ENCODE measurements at places on chromosomes 6 and 20.

DNA sequence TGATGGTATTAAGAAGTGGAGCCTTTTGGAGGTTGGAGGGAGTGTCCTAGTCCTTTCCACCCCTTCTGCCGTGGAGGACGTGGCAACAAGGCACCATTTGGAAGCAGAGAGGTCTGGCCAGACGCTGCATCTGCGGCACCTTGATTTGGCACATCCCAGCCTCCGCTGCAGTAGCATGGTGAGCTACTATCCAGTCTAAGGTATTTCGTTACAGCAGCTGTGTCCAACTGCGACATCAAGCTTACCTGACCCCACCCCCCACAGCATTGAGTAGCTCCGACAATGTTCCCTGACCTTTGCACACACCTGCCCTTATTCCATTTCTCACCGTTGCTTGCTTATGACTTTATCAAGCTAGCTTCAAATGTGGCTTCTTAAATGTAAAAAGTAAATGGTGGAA, 29.8 kb upstream of the SYNJ2 start:
- no peak for DNase-seq

- DNase-seq: no peak
These were observed 861.1 kb downstream of the DHX35 start for GRCh38 chr20:39823224-39823623.

DNA sequence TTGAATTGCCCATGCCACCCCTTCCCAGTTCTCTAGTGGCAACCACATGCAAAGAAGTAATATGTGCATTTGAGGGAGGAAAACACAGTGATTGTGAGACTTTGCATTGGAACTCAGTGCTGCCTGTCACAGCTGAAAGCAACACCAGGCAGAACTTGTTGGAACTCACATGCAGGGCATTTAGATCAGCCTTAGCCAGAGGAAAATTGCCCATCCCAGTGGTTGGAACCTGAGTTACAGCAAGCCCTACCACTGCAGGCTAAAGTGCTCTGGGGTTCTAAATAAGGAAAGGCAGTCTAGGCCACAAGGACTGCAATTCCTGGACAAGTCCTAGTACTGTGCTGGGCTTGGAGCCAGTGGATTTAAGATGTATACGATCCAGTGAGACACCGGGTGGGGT, 245.3 kb upstream of the UFL1 start:
- DNase-seq: no peak

GRCh38 chr20:44217342-44218092, 6.9 kb upstream of the OSER1 start:
- no peak for DNase-seq

DNA sequence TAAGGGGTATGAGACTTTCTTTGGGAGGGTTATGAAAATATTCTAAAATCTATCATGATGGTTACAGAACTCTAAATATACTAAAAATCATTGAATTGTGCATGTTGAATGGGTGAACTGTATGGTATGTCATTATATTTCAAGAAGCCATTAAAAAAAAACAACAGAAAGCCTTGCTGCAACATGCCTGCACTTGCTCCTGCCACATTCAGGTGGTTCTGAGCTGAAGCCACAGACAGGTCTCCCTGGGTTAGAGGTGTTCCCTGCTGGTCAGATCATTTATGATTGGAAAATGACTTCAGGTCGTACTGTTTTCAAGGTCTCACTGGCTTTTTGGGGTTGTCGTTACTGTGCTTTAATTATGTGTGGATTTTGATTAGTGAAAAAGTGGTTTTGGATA, 13.3 kb downstream of the GMPR start:
- DNase-seq: no peak

DNA sequence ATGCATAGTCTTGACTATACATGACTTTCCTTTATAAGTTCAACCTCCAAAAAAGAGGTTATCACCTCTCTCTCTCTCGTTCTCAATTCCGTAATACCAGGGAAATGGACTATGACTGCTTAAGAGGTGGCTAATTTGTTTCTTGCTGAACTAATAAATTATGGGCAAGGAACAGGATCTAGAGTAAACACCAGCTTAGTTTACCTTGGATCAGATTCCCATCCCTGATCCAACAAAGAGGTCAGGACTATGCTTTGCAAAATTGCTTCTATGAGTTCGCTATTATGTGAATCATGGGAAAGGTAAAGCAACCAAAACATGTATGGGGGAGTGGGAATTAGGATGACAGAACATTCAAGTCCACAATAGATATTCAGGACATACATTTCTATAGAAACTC, 630.7 kb downstream of the HACE1 start:
- no peak for DNase-seq

GRCh38 chr6:79084693-79085092, 6.6 kb upstream of the PHIP start:
- DNase-seq: no peak

DNA sequence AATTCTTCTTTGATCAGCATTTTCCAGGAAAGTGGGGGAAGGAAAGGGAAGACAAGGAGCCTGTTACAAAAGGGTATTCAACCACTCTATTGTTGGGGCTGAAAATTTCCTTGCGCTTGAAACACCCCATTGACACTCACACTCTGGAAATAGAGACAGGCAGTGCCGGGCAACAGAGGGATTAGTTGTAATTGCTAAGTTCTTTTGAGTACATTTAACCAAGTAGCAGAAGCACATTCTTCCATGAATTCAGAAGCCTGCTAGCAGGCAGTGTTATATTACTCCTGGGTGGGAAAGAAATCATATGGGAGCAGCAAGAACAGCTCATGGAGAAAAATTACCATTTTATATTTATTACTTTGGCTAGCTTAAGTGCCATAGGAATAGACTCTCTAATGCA, 745.5 kb downstream of the C6orf118 start:
- no peak for DNase-seq

GRCh38 chr6:166419286-166419685, 36.5 kb upstream of the MPC1 start:
- DNase-seq: peak; percentile 40

DNA sequence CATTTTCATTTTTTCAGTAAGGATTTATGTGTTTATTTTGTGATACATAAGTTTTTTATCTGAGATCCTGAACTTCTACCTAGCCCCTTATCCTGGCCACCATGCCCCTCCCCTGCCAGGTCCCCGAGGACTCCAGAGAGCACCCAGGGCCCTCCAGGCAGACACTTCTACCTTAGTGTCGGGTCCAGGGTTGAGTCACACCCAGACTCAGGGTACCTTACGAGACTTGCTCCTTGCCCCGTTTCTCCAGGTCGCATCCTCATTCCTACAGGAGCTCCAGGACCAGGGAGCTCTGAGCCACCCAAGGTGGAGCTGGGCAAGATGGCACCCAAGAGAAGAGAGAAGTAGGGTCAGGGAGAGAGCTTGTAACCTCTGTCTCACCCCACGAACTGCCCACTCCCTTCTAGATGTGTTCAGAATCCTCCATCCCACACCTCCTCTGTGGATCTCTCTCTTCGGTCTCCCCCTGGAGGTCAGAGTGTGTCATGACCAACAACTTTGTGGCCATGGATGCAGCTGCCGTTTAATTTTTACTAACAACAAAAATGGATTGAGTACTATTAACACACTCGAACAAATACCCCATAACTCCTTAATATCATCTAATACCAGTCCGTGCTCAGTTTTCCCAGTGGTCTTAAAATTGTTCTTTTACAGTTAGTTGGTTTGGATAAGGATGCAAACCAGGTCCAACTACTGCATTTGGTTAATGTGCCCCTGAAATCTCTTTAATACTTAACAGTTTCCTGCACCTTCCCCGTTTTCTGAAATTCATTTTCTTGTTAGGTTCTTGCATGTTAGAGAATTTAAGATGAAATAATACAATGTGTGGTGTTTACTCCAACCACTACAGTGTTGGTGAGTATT, 130.6 kb upstream of the INSM1 start:
- DNase-seq: no peak

DNA sequence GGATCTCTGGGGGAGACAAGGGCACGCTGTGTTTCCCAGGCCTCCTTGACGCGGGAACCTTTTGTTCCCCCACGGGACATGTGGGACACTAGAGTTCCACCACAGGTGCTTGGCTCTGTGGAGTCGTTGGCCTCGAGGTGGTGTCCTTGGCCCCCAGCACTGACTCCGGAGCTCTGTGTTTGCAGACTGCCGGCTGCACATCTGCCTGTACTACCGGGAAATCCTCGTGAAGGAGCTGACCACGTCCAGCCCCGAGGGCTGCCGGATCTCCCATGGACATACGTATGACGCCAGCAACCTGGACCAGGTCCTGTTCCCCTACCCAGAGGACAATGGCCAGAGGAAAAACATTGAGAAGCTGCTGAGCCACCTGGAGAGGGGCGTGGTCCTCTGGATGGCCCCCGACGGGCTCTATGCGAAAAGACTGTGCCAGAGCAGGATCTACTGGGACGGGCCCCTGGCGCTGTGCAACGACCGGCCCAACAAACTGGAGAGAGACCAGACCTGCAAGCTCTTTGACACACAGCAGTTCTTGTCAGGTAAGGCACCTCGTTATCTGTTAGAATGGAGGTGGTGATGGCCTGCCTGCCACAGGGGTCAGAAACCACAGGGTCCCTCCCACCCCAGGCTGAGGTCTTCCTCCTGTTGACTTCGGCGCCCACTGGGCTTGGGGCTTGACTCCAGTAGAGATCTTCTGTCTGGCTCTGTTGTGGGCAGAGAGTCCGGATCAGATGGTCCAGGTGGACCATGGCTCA, 9.9 kb downstream of the IRF4 start:
- no peak for DNase-seq

GRCh38 chr6:138869398-138869797, 73.5 kb downstream of the ECT2L start:
- DNase-seq: no peak

DNA sequence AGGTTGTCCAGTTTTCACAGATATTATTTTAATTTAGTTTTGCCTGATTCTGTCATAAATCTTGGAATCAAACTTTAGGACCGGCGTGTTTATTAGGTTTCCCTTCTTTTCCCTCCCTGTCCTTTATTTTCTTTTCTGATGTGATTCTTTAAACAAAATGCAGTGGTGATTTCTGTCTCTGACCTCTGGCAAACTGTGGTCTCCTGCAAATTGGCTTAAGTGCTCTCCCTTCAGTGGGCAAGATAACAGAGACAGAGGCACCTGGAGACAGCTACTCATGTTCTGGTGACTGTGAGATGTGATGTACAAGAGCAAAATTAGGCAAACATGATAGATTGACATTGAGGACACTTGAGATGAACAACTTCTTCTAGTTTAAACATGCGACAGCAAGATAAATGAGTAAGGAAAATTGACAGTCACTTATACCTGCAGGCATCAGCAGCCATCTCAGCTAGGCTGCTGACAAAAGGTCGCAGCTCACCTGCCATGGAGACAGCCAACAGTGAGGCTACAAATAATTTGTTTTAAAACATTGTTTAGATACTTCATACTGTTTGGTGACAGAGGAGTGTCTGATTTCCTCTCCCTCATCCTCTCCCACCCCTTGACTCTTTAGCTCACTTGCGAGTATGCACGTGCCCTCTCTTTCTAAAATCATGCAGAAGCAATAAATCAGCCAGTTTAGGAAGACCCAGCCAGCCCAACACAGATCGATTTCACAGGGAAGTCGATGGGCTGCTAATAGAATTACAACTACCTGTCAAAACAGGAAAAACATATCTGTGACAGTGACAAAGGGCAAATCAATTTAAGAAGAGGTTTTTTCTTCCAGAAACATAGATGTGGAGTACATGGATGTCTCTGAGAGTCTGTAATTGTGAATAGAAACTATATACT, 63.4 kb upstream of the MAP3K7 start:
- DNase-seq: no peak

DNA sequence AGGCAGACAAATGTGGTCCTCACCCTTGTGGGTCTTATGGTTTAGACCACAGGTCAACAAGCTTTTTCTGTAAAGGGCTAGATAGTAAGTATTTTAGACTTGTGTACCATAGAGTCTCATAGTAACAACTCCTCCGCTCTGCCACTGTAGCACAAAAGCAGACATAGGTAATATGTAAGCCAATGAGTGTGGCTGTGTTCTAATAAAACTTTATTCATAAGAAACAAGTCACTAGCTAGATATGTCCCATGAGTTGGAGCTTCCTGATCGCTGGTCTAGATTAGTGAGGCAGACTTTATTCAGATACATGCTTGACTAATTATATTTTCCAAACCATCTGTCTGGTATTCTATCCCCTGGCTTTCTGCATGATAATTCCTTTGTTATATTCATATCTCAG, 196.4 kb upstream of the TSHZ2 start:
- no peak for DNase-seq

DNA sequence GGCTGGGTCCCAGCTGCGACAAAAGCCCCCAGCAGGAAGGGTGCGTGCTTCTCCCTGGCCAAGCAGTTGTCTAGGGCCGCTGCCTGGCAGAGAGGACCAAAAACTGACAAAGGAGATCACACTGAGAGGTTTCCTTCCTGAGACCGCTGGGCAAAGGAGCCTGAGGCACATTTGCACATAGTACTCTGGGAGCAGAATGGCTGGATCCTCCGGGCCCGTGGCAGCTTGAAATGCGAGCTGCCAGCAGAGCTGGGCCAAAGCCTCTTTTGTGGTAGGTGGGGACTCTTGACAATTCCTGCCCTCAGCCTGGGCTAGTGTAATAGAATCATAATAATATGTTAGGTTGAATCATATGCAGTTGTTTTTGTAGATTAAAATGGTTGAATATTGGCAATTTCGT, 33.1 kb upstream of the RNF8 start:
- DNase-seq: no peak

GRCh38 chr6:37700620-37700973, 2.9 kb upstream of the MDGA1 start:
- DNase-seq: no peak

DNA sequence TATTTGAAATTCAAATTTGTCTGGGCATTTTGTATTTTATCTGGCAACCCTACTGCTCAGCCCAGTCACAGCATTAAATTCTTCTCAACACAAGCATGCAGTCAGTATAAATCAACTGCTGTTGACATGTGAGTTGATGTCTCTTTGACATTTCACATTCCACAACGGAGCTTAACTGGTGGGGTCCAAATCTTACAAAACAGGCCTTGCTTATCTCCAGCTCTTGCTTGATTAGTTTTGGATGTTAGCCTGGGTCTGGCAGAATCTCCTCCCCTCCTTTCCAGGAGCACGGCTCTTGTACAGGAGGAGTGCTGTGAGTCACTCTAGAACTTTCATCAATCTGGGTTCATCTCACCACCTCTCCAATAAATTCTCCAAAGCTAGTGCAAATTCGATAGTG, 80.8 kb upstream of the PHACTR1 start:
- no peak for DNase-seq

- no peak for DNase-seq
These were observed 749 bp downstream of the FRK start for GRCh38 chr6:116059713-116060571.

DNA sequence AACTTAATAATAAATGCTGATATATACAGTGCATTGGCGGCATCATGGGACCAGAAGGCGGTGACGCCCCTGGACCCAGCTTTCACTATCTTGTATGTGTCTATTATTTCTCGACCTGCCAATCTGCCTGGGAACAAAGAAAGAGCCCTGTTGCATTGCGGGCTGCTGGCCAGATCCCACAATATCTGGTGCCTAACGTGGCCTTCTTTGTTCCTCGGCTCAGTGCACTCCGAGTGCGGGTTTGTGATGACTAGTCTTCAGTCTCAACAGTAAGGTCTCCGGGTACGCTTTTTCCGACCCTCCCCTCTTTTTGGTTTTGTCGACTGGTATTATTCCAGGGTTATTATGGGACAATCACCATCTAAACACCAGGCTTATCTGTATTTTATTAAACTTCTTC, 291.5 kb downstream of the TBC1D32 start:
- no peak for DNase-seq

Measured in stimulated activated CD8-positive, alpha-beta memory T cell treated with anti-CD3 and anti-CD28 coated beads, Interleukin-7, amount 100 ng/mL, for 1 hour (primary cell).